Activated CD4-positive, CD25-positive, alpha-beta regulatory T cell treated with anti-CD3 and anti-CD28 coated beads, Interleukin-2, amount 50 U/mL, for 72 hours (primary cell): ENCODE measurements at places on chromosomes 7 and 10.

GRCh38 chr7:152947686-152948085 lies 188.1 kb downstream of the ACTR3B start:
- no peak for DNase-seq

DNA sequence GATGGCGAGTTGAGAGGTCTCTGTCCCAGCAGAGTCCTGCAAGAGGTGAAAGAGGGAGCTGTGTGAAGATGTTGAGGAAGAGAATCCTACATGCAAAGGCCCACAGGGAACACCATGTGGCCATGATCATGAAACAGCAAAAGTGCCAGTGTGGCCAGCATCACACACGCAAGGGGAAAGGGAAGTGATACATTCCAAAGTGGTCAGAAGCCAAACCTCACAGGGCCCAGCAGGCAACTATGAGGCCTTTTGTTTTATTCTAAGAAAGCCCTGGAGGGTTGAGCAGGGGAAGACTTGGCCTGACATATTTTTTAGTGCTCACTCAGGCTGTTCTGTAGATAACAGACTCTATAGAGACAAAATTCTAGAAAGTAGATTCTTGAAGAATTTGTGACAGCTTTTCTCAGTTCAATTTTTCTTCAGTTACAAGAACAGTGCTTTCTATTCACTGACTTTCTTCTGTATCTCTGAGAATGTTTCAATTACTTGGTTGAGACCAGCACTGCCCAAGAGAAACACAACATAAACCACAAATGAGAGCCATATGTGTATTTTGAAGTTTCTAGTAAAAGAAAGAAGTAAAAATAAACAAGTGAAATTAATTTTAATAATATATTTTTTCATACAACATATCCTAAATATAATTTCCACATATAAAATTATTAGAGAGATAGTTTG lies 82.3 kb downstream of the HTR7 start:
- DNase-seq, result no peak

DNA sequence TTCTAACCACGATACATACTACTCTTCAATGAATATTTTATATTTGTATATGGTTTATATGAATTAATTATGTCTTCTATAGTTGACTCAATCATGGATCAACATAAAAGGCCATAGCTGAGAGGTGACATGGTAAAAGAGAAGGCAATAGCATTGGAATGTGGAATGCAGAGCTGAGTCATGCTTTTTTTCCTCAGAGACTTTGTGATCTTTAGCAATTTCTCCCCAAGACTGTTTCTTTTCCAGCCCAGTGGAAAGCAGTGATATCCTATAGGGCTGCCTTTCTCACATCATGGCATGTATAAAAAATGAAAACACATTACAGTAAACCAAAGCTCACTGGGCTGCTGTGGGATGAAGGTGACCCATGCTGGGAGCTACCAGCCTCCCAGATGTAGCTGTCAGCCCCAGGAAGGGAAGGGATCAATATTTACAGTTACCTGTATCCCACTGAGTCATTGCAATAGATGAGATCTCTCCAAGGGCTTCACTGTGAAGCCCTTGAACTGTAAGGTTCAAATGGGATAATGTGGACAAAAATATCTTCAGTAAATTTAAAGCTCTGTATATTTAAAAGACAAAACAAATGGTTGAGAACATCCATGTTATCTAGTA lies 30.2 kb downstream of the SLC39A12 start:
- DNase-seq, result no peak

GRCh38 chr10:98910546-98910945 lies 325.1 kb downstream of the HPSE2 start:
- no peak for DNase-seq

DNA sequence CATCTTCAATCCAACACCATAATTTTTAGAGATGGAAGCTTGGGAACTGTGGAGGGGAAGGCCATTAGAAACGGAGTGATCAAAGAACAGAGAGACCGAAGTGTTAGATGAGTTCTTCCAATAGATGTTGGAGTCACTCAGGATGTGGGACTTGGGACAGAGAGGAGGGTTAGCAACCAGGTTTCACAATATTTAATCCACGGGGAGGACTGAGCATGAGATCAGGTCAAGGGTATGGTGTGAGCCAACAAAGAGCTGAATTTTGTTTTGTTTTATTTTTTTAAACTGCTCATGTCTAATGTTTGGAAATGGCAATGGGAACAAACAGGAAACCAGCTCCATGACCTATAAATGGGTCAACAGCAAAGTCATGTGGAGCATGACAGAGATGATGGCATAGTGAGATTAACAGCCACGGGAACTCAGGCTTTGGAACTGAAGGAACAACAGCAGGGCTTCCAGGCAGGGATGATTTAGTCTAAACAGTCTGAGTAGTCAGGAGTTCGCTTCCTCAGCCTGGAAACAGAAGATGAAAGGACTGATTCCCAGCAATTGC lies 38.9 kb upstream of the AMPH start:
- no peak for DNase-seq

DNA sequence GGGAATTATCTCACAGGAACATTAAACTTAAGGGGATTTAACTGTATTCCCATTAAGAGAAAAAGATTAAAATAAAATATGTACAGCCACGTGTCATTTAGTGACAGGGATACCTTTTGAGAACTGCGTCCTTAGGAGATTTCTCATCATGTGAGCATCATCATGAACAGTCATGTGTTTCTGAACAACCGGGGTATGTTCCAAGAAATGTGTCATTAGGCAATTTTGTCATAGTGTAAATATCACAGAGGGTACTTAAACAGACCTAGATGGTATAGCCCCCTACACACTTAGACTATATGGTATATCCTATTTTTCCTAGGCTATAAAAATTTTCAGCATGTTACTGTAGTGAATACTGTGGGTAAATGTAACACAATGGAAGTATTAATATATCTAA lies 840.3 kb downstream of the CNTNAP2 start:
- no peak for DNase-seq

DNA sequence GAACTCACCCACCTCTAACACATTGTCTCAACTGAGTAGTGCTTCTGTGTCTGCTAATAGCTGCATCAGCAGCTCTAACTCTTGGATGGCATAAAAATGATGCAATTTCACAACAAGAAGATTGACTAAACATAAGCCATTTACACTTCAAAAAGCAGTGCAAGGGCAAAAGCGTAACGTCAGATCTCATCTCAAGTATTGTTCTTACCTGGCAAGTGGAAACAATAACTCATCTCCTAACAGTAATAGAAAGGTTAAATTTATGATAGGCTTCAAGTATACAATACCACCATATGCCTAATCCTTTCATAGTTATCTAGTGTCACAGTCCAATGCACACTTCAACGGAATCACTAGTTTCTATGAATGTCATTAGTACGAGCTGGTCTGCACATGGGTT lies 14.8 kb downstream of the TPK1 start:
- no peak for DNase-seq

- DNase-seq, result no peak
Measured at GRCh38 chr7:148733496-148733895, 34.8 kb downstream of the CUL1 start.

GRCh38 chr7:140981951-140982350 lies 32.8 kb downstream of the MRPS33 start:
- DNase-seq, result no peak

- DNase-seq, result no peak
Measured at GRCh38 chr10:62113680-62114079, 155.0 kb downstream of the RTKN2 start.

DNA sequence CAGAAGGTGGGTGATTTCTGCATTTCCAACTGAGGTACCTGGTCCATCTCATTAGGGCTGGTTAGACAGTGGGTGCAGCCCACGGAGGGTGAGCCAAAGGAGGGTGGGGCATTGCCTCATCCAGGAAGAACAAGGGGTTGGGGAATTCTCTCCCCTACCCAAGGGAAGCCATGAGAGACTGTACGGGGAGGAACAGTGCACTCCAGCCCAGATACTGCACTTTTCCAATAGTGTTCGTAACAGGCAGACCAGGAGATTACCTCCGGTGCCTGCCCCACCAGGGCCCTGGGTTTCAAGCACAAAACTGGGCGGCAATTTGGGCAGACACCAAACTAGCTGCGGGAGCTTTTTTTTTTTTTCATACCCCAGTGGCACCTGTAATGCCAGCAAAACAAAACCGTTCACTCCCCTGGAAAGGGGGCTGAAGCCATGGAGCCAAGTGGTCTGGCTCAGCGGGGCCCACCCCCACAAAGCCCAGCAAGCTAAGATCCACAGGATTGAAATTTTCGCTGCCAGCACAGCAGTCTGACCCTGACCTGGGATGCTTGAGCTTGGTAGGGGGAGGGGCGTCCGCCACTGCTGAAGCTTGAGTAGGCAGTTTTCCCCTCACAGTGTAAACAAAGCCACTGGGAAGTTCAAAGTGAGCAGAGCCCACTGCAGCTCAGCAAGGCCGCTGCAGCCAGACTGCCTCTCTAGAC lies 31.2 kb downstream of the ARMC10 start:
- DNase-seq, result no peak

DNA sequence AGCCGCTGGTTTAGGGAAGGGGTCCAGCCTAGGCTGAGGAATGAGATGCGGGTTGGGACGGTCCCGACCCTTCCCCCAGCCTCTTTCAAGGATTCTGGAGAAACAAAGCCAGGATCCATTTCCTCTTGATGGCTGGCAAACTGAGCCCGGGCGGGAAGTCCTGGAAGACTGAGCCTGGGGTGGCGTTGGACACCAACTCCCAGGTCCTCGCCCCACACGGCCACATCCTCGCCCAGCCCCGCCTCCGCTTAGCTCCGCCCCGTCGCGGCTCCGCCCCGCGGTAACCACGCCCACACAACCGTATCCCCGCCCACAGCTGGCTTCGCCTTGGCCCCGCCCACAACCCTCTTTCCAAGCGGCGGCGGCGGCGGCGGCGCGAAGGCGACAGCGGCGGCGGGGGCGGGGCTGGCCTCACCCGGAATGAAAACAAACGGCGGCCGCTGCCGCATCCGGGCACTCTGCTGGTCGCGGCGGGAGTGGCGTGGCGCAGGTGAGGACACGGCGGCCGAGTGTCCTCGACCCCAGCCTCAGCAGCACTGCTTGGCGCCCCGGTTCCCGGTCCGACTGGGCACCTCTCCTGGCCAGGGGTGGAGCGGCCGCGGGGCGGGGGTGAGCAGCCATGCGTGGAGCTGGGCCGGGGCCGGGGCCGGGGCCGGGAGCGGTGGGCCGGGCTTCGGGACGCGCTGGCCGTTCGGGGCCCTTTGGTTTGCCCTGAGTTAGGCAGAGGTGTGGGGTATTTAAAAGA lies at the start of gene NUB1:
Gene NUB1 (plus strand): TSS at position 456 of the 745 bp plus-strand sequence. CDS start 3,538 bp downstream, outside the sequence.
- peak; percentile 99 for DNase-seq

- peak; percentile 41 for DNase-seq
Measured at GRCh38 chr7:2431260-2431867, 28.0 kb downstream of the CHST12 start.

DNA sequence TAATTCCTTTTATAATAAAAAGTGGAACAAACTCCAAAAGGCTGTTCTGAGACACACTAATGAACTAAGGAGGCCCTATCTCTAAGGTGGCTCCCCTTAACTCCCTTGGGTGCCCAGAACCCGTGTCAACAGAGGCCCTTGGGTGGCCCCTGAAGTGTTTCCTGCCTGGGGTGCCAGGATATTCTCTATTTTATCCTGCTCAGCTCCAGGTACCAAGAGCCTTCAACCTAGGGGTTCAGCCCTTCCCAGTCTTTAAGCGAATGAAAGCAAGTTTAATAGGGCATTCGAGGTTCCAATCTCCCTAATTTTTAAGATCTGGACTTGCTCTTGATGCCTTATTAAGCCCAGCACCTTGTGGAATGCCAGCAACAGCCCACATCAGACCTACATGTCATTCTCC lies 64.4 kb upstream of the MYO3A start:
- no peak for DNase-seq

GRCh38 chr7:124762611-124763143 lies 2.9 kb downstream of the GPR37 start:
- no peak for DNase-seq

GRCh38 chr7:157476201-157476600 lies 139.4 kb downstream of the DNAJB6 start:
- DNase-seq, result no peak

DNA sequence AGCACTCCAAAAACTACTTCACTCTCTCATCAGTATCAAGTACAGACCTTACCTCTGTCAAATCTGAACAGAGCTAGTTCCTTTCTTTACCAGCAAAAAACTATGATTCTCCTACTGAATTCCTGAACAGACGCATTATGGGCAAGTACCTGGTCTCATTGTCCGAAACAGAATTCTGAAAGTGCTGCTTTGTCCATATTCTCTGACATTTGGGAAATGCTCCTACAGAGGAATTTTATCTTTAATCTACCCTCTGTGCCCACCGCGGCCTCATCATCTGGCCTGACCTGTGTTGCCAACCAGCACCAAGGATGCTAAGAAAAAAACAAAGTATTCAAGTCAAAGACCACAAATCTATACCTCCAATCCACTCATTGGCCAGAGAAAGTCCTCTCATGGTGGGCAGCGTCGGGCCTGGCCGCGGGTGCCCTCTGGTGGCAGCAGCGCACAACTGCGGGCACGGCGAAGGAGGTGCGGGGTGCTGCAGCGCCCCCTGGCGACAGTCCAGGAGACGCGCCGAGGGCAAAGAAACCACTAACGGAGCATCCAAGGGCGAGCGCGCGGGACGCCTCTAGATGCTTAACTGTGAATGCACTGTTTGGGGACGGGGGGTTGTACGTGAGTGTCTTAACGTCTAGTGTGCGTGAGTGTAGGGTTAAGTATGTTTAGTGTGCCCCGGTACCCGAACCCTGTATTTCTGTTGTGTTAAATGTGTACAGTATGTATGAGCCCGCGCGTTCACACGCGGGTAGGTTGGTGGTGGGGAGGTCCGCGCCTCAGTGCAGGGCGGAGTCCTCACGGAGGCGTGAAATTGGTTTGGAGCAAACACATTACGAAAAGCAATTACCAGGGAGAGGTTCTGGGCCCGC lies 5.0 kb upstream of the GBX1 start:
- DNase-seq, result peak; percentile 86

- DNase-seq, result no peak
Measured at GRCh38 chr10:124416733-124417132, 2.0 kb downstream of the OAT start.
